SW 1271 (cell line): ENCODE measurements at places on chromosomes 3 and 15.

- DNase-seq = no peak
Observed at GRCh38 chr15:90043530-90044010, 42.4 kb downstream of the ZNF710 start.

- DNase-seq = no peak
Observed at GRCh38 chr3:10962481-10963036, 30.0 kb upstream of the SLC6A1 start.

DNA sequence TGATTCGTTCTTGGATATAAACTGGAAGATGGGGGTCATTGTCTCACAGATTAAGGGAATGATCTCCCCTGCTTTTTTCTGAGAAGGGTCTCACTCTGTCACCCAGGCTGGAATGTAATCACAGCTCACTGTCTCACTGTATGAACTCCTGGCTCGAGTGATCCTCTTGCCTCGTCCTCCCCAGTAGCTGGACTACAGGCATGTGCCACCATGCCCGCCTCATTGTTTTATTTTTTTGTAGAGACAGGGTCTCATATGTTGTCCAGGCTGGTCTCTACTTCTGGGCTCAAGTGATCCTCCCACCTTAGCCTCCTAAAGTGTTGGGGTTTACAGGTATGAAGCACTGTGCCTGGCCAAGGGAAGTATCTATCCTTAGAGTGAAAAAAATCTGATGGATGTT is 5.4 kb downstream of the OXSR1 start:
- no peak for DNase-seq

DNA sequence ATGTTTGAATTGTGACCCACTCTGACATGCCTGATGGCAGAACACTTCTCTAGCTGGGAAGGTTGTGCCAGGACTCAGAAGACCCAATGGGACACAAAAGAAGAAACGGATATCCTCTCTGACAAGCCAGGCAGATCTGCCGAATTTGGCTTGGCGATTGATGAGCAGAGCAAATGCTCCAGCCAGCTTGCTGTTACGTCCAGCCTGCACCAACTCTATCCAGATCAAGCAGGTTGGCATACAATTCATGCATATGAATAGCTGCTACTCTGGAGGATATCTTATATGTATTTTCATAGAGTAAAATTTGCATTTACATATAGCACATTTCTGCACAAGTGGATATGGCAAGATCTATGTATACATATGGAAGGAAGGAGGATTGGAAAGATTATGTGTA is 102.8 kb downstream of the PEX5L start:
- DNase-seq = no peak

GRCh38 chr3:29559741-29560465 is 279.0 kb downstream of the RBMS3 start:
- no peak for DNase-seq

DNA sequence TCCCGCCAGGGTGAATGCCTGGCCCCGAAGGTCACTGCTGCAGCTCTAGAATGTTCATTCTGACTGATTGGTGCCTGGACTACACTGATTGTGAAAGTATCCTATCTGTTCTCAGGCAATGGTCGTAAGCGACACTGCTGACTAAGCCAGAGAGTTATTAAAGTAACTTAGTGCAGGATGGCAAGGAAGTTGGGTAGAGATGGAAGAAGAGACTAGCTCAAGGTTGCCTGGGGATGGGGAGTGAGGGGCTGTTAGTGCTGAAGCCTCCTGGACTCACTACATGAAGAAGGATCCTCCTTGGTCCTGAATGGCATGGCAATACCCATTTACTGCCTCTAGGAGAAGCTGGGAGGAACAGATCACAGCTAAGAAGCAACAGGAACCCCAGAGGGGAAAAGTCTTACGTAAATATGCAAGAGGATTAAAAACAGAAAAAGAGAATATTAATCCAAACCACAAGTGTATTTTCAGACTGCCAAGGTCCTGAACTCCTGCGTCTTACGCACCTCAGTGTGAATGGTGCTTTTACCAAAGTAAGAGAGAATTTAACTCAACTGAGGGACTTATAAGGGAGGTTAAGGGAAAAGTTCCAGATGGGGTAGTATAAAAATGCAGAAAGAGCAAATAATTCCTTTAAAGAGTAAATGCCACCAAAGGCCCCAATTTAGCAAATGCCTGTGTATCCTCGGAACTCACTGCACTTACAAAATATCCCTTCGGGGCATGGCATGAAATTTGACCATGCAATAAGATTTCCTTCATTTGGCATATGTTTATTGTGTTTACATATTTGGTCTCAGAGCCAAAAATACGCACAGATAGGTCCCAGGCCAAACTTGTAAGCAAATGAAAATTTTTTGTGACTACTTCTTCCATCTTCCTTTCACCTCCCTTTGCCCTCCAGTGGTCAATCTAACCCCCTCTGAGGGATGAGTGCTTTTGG is 64.0 kb upstream of the DGKG start:
- no peak for DNase-seq

- no peak for DNase-seq
Observed at GRCh38 chr3:172094621-172095557, 55.5 kb downstream of the FNDC3B start.

DNA sequence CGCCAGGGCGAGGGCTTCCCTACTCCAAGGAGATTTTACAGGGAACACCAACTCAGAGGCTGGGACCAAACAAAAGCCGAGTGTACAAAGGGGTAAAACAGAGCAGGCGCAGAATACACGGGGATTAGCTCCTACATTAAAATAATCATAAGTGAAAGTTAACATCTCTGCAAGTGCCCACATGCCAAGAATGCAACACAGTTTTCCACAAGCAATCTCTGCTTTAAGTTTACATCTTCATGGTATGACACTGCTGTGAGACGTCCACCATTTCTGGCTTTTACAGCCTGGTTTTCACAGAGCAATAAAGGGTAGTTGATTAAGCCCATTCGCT is 500 bp upstream of the VGLL3 start:
- no peak for DNase-seq

DNA sequence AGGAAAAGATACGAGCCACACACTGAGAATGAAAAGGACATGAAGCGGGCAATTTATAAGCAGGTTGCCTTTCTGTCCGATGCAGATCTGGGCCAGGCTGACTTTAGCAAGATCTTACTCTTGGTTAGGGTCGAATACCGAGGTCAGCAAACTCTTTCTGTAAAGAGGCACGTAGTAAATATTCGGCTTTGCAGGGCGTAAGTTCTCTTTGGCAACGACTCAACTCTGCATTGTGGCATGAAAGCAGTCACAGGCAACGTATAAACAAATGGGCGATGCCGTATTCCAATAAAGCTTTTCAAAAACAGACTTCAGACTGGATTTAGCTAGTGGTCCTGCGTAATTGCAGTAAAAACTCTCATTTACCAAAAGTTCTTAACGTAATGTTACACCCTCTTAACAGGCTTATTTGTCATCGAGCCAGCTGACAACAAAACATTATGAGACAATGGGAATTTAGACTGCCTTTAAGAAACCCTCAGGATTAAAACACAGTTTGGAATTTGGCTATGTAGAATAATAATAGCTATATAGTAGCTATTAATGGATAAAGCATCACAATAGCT is 13.1 kb upstream of the RPL35A start:
- no peak for DNase-seq

DNA sequence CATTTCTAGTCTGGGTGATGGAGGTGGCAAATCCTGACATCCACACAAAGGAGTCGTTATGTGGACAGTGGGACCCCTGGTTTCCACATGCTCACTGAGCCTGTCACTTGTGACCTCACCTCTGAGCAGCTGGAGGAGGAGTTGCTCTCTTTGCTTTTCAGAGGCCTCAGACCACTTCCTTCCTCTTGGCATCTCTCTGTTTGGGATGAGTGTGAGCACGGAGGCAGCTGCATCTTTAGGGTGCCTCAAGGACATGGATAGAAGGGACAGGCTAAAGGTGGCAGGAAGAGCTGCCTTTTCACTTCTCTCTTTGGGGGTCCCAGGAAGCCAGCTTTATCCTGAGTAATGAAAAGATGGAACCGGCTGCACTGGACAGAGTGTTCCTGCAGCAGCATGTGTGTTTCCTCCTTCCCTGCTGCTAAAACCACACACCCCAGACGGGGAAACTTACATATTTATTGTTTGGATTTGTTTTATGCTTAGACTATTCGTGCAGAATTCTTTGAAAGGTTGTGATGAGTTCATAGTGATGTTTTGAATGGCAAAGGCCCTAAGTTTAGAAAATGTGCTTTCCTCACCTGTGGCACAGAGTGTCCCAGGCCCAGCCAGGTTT is 31.8 kb downstream of the GPR171 start:
- DNase-seq = no peak

DNA sequence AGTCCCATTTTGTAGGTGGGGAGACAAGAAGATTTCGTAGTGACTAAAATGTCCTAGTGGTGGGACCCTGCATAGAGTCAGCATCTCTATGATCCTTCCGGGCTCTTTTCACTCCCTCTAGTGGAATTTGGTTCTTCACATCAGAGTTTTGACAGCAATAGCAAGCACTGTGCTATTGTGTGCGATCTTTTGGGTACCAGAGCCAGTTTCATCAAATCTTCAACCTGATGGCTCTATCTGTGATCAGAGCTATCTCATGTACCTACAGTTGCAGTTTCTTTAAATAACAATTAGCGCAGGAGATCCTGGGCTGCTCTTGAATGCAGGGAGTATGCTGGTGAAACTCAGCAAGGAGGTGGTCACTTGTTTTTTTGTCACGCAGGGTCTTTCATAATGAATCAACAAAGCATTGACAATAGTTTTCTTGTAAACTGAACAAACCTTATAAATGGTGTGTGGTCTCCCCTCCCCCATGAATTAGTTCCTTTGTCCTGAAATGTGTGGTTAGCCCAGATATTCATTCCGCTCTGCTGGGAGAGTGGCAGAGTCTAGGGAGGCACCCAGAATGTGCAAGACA is 257.2 kb upstream of the SOX2 start:
- DNase-seq = no peak

- DNase-seq = no peak
Observed at GRCh38 chr3:49609815-49610214, 55.5 kb downstream of the BSN start.
